Tongue (tissue), 3 donors: ENCODE measurements at places on chromosomes 2 and 18. TPM values are rescaled to one million over a fixed set of nuclear protein-coding genes. Genes with fewer than 3 reads are reported as not detected.
A peak's percentile ranks its signal among the peaks of the same experiment; 100 is the strongest.

IL1F10 gene
- not detected for total RNA-seq

DNA sequence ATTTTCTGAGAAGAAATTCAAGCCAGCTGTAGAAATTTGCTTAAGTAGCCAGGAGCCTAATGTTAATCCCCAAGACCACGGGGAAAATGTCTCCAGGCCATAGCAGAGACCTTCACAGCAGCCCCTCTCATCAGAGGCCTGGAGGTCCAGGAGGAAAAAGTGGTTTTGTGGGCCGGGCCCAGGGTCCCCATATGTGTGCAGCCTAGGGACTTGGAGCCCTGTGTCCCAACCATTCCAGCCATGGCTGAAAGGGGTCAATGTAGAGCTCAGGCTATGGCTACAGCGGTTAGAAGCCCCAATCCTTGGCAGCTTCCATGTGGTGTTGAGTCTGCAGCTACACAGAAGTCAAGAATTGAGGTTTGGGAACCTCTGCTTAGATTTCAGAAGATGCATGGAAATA, 14.2 kb upstream of the TTC21B start:
- DNase-seq, result no peak

- no peak for DNase-seq
These were observed 177.9 kb downstream of the TRABD2A start for GRCh38 chr2:84702941-84703340.

GRCh38 chr18:11167778-11168177, 18.4 kb upstream of the PIEZO2 start:
- no peak for DNase-seq

GRCh38 chr2:173989160-173989883, 24.1 kb upstream of the SP3 start:
- no peak for DNase-seq

DNA sequence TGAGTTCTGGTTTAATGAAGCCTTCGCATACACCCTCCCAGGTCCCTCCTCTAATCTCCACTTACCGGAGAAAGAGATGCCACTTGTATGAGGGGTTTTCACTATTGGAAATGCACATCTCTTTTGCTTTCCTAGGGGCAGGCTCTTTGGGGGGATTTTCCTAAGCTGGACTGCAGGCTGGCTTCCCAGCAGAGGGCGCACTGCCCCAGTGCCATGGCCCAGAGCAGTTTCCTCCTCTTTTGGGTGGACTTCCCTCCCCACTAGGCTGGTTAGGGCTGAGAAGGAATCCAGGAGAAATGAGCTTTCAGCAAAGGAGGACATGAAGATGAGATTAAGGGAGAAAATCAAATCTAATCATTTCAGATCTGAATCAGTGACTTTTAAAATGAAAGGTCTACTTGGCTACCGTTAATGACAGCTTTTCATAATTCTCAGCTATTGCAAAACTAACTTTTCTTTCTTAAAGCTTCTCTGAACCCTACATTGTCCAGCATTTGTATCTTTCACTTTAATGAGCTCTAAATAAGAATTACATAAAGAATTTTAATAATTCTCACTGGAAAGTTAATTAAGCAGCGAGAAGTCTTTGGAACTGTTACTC, 784.1 kb upstream of the FANCL start:
- DNase-seq, result peak; percentile 67

GRCh38 chr2:68832233-68832869, 38.8 kb downstream of the BMP10 start:
- peak; percentile 62 for DNase-seq
